Fibroblast of mammary gland (primary cell): ENCODE measurements at places on chromosomes 3 and 15.

GRCh38 chr3:156352728-156353127 lies 202.2 kb downstream of the SSR3 start:
- no peak for DNase-seq

GRCh38 chr3:31278532-31278931 lies 254.2 kb upstream of the STT3B start:
- no peak for DNase-seq

- DNase-seq = peak; percentile 94
These were observed 56.2 kb downstream of the GREM1 start for GRCh38 chr15:32774022-32774421.

DNA sequence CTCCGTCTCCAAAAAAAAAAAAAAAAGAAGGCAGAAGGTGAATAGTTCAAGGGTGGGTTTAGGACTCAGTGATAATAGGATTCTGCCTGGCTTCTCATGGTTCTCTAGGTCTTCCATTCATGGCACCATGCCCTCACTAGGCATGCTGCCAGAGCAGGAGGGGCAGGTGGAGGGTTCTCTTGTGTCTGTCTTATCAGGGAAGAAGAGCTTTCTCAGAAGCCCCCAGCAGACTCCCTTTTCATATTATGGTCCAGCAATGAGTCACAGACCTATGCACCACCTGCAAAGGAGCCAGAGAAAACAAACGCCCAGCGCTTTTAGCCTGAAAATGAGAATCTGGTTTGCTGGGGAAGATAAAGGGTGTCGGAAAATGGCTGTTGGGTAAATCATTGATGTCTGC lies 3.0 kb downstream of the CCR2 start:
- DNase-seq = no peak

- DNase-seq = no peak
These were observed 428.0 kb downstream of the RBMS3 start for GRCh38 chr3:29708884-29709283.

GRCh38 chr3:4981665-4982494 lies 2.6 kb downstream of the BHLHE40 start:
- peak; percentile 88 for DNase-seq
